ENCODE measurements at places on chromosomes 6 and 20. TPM values are rescaled to one million over a fixed set of nuclear protein-coding genes. Genes with fewer than 3 reads are reported as not detected.

Gene PRDM13
- not detected for polyA plus RNA-seq

Gene SNHG17
- polyA plus RNA-seq = 28.6 TPM

Gene ECT2L
- not detected for polyA plus RNA-seq

Gene ARMH2
- polyA plus RNA-seq = not detected

Gene CD93
- not detected for polyA plus RNA-seq

Gene PLA2G7
- polyA plus RNA-seq = 5.4 TPM

Gene SSTR4
- not detected for polyA plus RNA-seq

Gene CLPSL2
- polyA plus RNA-seq = not detected

Gene SLC17A3
- polyA plus RNA-seq = not detected

Gene ROS1
- 6.9 TPM for polyA plus RNA-seq

Gene GPLD1
- 0.03 TPM for polyA plus RNA-seq
